ENCODE measurements at places on chromosomes 16 and 17.

GRCh38 chr17:64081802-64082799 is 47.8 kb downstream of the ERN1 start:
- no peak for DNase-seq

DNA sequence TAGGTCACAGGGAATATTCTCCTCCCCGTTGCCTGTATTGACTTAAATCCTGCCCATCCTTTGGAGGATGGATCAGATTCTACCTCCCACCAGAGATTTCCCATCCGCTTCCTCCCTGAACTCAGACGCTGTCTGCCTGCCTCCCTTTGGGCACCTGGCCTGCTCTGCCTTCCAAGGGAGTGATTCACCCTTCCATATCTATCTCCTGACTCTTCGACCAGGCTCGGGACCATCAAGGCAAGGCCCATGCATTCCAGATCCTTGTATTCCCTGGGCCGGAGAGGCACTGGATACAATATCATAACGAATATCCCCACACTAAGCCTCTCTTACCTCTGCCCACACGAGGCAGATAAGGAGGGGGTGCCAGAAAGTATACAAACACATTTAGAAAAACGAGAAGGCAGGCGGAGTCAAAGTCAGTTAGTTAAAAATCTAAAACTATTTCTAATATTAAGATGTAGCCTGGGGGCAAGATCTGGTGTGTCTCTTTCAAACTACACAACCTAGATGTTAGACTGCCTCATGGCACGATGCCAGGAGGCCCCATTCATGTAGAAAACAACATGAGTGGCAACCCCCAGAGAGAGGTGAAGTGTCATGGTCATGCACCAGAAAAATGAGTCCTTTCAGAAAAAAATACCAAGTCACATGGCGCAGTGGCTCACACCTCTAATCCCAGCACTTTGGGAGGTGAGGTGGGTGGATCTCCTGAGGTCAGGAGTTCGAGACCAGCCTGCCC is 9.2 kb downstream of the PMP22 start:
- no peak for DNase-seq

DNA sequence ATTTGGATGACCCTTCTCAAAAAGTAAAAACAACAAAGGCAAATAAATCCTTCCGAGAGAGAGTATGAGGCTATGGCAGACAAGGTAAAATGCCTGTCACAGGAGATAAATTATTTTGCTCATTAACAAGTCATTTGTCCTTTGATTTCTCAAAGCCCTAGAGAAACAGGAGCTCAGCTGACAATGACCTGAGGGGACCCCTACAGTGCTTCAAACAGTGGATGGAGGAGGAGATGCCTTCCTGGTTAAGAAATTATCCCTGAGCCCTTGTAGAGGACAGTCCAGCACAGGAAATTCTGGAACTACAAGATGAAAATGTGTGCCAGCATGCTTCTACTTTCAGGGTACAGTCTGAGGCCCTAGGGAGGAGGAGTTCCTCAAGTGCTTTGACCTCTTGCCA is 24.0 kb upstream of the RHBDL3 start:
- no peak for DNase-seq

GRCh38 chr17:67655478-67656148 is 62.1 kb upstream of the NOL11 start:
- no peak for DNase-seq

DNA sequence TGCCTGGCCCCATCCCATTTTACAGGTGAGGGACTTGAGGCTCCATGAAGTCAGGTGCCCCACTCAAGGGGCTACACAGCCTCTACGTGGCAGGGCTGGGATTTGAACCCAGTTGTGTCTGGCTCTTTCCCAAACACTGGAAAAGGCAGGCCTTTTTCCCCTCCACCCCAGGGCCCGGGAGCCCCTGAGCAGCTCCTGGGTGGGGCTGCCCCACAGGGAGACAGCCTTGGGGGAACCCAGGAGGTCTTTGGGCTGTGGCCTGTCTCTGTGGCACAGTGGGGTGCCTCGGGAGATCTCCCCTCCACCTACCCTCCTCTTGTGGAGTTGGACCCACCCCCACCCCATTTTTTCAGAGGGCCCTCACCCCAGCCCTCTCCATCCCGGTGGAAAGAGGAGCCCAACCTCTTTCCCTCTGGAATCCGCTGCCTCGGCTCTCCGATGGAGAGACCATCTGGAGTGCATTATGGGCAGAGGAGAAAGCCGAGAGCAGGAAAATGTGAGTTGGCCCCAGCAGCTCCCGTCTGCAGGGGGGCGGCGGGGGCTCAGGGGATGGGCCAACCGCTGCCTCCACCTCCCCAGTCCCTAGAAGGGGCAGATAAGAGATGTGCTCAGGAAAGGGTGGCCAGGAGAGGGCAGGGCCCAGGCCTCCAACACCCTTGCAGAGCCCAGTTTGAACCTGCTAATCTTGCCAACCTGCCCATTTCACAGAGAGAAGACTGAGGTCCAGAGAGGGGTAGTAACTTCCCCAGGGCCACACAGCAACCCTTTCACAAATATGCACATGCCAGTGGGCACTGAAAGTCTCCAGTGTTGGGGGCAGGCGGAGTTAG is 15.4 kb upstream of the TMEM92 start:
- DNase-seq = no peak

DNA sequence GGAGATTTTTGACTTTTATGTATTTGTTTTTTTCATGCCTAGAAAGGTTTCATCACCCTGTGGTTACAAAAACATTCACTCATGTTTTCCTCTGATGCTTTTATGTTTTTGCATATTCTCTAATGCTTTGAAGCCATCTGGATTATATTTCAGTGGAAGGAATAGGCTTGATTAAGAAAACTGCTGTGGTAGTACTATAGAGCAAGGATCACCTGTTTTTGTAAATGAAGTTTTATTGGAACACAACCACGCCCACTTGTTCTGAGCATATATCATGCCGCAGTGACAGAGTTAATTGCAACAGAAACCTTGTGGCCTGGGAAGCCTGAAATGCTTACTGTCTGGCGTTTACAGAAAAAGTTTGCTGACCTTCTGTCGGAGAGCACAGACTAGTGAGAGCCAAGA is 11.5 kb downstream of the COX10 start:
- DNase-seq = no peak

DNA sequence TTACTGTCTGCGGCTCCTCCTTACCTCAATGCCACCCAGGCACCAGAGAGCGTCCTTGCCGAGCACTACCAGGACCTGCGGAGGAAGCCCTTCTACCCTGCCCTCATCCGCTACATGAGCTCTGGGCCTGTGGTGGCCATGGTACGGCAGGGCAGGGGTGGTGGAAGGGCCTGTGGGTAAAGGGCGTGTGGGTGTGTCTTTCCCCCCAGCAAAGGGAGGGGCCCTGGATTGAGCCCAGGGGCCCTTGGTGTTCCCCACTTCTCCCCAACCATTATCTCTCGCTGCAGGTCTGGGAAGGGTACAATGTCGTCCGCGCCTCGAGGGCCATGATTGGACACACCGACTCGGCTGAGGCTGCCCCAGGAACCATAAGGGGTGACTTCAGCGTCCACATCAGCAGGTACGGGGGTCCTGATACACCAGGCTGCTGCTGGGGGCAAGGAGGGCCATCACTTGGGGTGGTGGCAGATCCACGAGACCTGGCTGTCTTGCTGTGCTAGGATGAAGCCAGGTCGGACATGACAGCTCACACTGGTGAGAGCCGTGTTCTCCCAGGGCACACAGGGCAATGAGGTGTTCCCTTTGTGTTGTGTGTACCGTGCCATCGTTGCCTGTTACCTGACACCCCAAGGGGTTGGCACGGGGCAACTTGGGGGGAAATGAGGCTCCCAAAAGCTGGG is 2.2 kb upstream of the DECR2 start:
- DNase-seq = no peak

DNA sequence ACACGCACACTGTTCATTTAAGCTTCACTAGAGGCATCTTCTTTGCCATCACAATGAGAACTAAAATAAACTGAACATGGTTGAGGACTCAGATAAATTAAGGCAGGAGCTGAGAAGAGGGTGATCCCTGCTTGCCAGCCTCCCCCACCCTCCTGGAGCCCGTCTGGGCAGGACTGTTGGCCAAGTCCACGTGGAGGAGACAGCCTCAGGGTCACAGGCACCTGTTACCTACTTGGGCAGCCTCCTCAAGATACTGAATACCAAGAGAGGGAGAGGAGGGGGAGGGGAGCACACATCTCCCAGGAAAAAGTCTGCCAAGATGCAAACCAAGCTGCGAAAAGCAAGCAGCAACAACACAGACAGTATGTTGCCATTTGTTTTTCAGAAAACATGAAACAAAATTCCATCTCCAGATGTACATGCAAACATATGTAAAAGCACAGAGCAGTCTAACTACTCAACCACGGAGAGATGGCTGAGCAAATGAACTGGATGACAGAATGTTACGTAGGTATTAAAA is 67.4 kb downstream of the SLC39A11 start:
- no peak for DNase-seq

GRCh38 chr17:43412166-43412565 is 13.4 kb downstream of the ARL4D start:
- DNase-seq = no peak

GRCh38 chr17:43439041-43439440 is 40.2 kb downstream of the ARL4D start:
- DNase-seq = no peak

- no peak for DNase-seq
Measured at GRCh38 chr16:58020628-58021521, 4.7 kb upstream of the MMP15 start.

DNA sequence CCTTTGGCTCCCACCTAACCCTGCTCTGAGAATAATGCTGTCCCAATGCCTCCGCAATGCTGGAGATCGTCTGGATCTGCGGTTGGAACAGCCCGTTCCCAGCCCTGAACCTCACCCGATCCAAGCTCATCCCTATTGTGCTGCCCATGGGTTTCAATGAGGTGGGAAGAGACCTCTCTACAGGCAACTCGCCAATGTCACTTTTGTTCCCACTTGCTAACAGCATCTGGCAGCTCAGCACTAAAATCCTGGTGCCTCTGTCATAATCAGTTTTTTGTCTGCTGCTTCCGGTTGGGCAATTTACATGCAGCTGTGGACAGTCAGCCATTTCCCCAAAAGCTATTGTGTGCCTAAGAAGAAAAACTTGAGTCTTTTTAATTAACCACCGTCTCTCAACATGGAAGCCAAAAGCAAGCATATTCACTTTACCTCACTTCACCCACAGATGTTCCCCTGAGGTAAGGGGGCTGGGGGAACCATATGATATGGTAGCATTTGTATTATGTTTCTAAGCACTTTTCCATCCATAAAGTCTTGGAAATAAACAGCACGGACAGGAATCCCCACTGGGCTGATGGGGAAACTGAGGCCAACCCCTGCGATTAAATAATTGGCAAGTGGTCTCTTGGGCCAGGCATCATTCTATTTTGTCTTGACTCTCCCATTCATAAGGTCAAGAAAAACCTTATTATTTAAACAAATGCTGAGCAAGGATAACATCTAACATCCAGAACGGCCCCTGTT is 159.2 kb upstream of the CDH5 start:
- no peak for DNase-seq

GRCh38 chr16:48365025-48365600 is 20.1 kb downstream of the SIAH1 start:
- DNase-seq = no peak

DNA sequence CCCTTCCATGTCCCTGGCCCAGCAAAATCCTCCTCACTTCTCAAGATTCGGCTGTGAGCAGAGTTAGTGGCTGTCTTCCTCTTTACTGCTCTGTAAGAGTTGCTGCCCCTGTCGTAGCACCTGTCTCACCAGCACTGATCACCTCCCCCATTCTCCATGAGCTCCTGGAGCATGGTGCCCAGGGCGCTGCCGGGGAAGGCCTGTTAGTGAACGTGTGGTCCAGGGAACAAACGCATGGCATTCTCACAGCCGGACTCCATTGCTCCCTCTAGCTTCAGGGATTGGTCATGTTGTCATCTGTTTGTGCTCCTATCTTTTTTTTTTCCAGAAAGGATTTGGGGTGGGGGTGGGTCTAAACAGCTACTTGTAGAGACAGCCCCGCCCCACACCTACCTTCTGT is 141.2 kb downstream of the CMIP start:
- no peak for DNase-seq

DNA sequence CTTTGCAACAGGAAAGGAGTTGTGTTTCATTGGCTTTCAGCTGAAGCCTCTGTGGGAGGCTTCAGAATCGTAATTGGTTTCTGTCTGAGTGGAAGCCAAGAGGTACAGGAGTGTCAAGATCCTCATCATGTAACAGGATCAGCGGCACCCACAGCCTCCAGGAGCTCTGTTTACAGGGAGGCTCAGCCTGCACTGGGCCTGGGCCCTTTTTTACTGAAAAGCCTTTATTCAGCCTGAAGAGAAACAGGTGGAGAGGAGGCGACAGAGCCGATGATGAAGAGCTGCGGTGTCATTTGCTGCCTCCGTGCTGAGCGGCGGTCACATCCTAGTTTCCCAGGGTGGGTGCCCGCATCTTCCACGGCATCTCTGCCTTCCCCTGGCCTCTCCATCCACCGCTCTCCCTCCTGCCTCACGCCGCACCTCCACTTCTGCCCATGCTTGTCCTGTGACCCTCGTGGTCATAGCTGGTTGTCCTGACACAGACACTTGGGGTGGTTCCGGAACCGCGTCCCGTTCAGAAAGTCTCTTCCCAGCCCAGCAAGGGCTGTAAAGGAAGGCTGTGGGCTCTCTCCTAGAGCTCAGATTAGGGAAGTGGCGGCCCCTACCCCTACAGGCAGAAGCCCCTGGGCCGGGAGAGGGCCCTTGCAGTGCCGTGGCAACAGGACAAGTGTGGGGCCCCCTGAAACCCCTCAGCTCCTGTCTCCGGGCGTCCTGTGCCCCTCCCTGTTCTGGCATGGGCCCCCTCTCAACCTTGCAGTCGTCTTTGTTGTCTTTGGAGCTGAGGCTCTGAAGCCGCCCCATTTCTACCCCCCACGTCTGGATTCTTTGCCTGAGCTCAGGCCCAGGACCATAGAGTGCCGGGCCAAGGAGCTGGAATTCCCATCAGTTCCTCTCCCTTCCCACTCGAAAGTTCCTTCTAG is 53.9 kb upstream of the CHMP6 start:
- no peak for DNase-seq

DNA sequence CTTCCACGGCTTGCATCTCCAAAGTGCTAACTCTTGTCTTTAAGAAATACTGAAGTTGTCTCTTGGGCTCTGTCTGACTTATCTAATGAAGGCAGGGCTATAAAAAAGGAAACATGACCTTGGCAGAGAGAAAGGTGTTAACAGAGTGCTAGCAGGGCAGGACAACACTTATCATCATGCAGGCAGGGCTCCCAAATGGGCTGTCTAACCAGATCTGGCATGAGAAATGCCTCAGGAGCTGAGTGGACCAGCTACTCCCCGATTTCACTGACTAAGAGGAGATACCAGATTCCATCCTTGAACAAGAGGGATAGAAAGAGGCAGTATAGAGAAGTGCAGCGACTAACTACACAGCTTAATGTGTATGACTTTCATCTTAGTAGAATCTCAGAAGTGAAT is 32.6 kb downstream of the PMP22 start:
- DNase-seq = no peak

DNA sequence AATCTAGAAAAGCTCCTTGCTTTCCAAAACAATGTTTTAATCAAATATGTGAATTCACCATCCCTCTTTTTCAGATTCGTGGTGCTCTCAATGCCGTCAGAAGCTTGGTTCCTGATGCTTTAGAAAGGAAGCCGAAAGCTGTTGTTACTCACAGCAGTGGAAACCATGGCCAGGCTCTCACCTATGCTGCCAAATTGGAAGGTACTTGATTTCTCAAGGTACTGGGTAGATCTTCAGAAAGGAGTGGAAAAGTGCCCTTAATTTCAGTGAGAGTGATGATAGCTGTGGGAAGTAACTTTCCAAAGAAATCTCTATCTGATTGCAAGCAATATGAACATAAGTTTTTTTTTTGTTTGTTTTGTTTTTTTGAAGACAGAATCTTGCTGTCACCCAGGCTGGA is 14.0 kb downstream of the SRR start:
- no peak for DNase-seq

All from stimulated activated CD8-positive, alpha-beta memory T cell treated with anti-CD3 and anti-CD28 coated beads, Interleukin-2, amount 100 ng/mL, for 1 hour (primary cell).